ENCODE measurements at places on chromosomes 3 and 15.

DNA sequence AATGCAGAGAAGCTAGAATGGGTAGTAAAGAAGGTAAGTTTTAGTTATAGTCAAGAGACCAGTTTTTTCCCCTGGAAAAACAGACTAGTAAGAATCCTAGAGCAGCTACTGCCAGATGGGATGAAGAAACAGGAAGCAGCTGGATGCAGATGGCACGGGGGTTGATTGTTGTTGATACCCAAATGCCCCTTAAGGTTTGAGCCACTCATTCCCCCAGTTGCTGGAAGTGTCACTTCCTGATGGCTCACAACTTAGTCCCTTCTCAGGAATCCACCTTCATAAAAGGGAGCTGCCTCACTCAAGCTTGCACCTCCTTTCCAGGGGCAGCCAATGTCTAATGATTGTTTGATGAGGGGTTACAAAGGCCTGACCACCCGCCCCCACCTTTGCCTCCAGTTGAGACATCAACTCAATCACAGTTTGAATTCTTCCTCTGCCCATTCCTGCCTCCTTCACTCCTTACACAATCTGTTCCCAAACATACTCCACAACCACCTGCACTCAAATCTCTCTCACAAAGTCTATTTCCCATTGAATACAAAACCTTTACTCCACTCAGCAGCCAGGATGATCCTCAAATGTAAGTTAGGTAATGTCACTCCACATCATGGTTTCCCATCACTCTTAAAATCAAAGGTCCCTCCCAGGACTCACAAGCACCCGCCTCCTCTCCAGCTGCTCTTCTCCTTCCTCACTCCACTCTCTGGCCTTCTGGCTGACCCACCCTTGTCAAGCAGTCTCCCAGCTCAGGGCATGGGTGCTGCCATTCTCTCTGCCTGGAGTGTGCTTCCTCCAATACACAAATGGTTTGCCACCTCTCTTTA, 450.1 kb upstream of the THBS1 start:
- DNase-seq, result no peak

DNA sequence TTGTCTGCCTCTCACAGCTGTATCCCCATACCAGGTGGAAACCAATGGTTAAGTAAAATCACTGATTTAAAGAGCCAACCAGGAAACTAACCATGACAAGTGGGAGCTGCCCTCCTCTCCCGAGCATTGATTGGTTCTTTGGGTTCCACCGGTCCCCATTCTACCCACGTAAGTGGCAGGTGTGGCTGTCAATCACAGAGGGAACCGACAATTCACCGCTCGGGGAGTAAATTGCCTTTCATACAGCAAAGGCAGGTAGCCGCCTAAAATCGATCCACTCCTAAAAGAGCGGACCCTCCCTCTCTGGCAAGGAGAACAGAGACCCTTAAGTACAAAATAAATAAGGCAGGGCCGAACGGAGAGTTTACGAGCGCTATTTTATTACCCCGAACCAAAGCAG, 1.2 kb downstream of the ERC2 start:
- DNase-seq, result peak; percentile 37

GRCh38 chr3:129432671-129433070, 4.2 kb upstream of the EFCAB12 start:
- DNase-seq, result no peak

GRCh38 chr15:80061582-80061981, 2.1 kb downstream of the ZFAND6 start:
- DNase-seq, result no peak

DNA sequence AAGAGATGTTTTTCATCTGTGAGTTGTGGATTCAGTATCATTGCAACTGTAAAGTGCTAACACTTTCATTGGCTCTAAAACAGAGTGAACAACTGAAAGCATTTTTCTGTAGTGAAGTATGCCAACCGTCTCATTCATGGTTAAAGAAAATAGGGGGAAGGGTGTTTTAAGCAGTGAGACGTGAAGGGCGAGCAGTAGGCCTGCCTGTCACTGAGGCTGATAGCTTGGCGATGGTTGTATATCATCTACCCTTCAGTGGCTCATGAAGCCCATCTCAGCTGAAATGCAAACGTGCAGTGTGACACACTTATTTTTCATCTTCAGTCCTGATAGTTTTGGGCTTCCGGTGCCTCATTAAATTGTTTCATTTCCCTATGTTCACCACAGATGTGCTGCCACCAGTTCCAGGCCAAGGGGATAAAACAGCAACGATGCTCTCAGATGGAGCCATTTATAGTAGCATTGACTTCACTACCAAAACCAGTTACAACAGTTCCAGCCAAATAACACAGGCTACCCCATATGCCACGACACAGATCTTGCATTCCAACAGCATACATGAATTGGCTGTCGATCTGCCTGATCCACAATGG, 562.0 kb downstream of the ROBO2 start:
- no peak for DNase-seq

DNA sequence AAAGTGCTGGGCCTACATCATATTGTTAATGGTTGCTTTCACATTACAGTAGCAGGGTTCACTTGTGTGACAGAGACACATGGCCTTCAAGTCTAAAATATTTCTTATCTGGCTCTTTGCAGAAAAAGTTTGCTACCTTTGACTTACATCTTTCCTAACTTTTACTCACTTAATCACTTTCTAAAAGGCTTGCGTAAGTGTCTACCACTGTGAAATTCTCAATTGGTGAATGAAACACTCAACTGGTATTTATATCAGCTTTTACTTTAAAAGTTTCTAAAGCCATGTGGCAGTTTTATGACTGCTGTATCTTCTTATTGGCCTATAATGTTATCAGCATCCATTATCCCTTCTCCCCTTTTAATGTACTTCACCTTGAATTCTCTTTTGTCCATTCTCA, 554.5 kb downstream of the ZIC1 start:
- no peak for DNase-seq

GRCh38 chr15:40859206-40859851, 14.7 kb downstream of the RHOV start:
- DNase-seq, result peak; percentile 87

DNA sequence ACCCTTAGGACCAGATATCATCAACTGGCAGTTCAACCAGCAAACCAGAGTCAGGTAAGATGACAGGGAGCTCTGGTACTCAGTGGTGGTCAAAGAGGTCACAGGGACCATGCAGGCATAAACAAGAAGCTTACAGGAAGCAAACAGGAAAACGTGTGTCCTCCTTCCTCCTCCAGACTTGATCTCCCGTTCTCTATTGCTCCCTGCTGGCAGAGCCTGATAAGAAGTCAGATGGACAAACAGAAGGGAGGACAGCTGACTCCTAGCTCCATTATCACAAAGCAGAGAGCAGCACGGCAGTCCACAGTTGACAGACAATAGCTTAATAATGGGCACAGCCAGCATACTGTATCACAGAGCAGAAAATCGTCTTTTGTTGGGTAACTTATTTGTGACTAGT, 156.5 kb upstream of the SLC2A2 start:
- DNase-seq, result no peak

- DNase-seq, result no peak
Measured at GRCh38 chr3:45204136-45204535, 22.0 kb downstream of the TMEM158 start.

- no peak for DNase-seq
Measured at GRCh38 chr15:66757521-66757920, 55.5 kb downstream of the SMAD6 start.

DNA sequence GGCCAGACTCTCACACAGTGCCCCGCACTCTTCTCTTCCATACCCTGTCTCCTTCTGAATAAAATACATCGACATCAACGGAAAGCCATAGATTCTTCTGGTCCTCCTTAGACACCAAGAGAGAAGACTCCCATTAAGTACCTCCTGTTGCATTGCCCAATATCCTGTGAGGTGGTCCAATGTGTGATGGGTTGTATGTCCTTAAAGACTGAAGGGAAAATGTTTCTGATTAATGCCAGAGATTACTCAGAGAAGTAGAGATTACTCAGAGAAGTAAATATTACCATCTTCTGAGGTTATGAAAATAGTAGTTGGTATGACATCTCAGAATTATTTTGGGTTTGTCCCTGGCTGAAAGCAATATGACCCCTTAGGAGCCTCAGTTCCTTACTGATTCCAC, 60.8 kb upstream of the GALNT15 start:
- no peak for DNase-seq

- DNase-seq, result no peak
Measured at GRCh38 chr15:93943586-93943985, 287.8 kb upstream of the MCTP2 start.

- no peak for DNase-seq
Measured at GRCh38 chr3:2452249-2452648, 353.6 kb downstream of the CNTN4 start.
